Right lobe of liver (tissue), 6 donors: ENCODE measurements at places on chromosomes 2 and 18. TPM values are rescaled to one million over a fixed set of nuclear protein-coding genes. Genes with fewer than 3 reads are reported as not detected.

Gene TTN
- total RNA-seq: 9.5 TPM

Gene UGT1A4
- 433 TPM for total RNA-seq

Gene KCNG3
- total RNA-seq: not detected

Gene ALK
- 0.06 TPM for total RNA-seq

Gene MYCN
- total RNA-seq: not detected

Gene EMX1
- total RNA-seq: 0.49 TPM

- no peak for DNase-seq
These were observed 10.9 kb downstream of the TRIB2 start for GRCh38 chr2:12727641-12728040.

DNA sequence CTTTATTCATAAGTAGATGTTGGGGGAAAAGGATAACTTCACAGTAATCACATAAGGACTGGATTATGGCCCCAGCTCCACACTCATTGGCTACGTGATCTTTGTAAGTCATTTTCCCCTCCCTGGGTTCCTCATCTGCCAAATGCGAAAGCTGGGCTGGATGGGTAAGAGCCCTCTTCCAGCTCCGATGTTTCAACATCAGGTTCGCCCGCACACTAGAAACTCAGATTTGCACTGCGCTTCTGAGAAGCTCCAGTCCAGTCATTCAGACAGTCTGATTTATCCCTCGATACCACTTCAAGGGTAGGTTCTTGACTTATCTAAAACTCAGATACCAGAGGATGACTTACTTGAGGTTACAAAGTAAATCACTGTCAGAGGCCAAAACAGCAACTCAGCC lies 31.0 kb upstream of the RMDN2 start:
- DNase-seq: no peak

GRCh38 chr2:110101280-110101844 lies 14.3 kb downstream of the MALL start:
- DNase-seq: peak; percentile 87

GRCh38 chr2:134917360-134917865 lies 1.2 kb upstream of the CCNT2 start:
- DNase-seq: peak; percentile 24

GRCh38 chr2:174726212-174726611 lies 38.1 kb downstream of the CHRNA1 start:
- no peak for DNase-seq

DNA sequence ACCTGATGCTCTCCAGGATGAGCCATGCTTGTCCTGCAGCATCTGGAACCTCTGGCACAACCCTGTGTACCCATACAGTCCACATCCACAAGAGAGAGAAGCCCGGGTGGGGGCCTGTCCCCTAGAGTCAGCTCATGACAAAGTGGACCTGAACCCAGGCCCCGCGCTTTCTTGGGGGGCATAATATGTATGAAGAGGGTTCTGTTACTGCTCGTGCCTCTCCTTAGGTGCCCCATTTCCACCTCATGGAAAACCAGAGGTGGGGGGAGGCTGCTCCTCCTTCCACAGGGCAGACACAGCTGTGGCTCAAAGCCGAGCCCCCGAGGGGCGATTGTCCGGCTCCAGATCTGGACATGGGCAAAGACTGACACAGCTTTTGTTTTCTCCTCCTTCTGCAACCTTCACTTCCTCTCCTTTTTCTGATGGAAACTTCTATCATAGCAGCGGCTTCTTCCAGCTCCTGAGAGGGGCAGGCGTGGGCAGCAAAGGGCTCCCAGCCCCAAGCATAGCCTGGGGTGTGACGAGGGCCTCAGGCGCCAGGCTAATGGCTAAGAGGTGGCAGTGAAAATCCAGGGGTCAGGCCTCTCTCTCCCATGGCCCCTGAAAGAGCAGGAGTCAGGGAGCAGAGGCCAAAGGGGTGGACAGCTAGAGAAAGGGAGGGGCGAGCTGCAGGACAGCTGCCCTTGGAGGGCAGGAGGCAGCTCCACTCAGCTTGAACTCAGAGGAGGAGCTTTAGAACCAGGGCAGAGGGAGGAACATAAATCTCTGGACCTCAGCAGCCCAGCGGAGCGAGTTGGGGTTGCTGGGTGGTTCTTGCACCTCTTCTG lies 155.5 kb downstream of the ZFP36L2 start:
- DNase-seq: no peak

DNA sequence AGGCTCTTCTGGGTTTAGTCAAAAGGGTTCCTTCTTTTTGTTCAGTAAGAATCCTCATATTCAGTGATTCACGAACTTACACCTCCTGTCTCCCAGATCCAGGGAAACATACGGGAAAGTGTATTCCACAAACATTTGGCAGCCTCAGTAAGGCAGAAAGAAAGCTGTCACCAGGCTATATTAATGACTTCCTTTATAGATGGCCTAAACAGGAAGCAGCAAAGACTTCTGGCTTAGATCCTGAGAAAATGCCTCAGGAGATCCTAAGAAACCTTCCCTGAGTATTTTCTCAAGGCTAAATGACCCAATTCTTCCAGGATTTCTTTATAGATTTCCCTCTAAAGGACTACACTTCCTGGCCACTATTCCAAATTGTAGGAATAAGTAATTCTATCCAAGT lies 1995.5 kb upstream of the CELF4 start:
- DNase-seq: no peak

DNA sequence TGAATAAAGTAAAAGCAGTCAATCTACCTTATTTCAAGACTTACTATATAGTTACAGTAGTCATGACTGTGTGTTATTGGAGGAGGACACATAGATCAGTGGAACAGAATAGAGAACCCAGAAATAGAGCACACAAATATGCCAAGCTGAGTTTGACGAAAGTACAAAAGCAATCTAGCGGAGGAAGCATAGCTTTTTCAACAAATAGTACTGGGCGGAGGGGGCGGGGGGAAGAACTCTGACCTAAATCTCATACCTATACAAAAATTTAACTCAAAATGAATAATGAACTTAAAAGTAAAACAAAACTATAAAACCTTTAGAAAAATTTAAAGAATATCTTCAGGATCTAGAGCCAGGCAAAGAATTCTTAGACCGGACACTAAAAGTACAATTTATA lies 139.1 kb downstream of the AGPS start:
- DNase-seq: no peak

DNA sequence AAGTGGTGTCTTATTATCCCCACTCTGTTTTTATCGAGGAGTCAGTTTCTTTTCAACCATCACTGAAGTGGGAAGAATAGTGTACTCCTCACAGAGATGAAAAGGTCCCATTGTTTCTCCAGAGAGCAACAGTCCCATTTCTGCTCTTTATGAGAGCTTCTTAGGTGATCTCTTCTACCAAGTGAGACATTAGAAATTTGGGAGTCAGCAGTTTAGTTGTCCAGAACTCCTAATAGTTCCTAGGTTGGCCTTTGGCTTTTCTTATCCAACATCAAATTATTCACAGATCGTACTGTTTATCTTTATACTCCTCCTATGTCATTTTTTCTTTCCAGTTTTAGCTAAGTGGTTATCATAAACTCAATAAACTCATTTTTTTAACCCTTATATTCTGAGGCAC lies 213.1 kb downstream of the BABAM2 start:
- no peak for DNase-seq

- DNase-seq: no peak
These were observed 74.6 kb upstream of the BCL11A start for GRCh38 chr2:60628026-60628425.

- DNase-seq: peak; percentile 39
These were observed 4.9 kb downstream of the GPR35 start for GRCh38 chr2:240629968-240630770.

- DNase-seq: no peak
These were observed 99.4 kb upstream of the OSR1 start for GRCh38 chr2:19457809-19458208.

- DNase-seq: no peak
These were observed 46.2 kb downstream of the PPP4R1 start for GRCh38 chr18:9568186-9568585.

DNA sequence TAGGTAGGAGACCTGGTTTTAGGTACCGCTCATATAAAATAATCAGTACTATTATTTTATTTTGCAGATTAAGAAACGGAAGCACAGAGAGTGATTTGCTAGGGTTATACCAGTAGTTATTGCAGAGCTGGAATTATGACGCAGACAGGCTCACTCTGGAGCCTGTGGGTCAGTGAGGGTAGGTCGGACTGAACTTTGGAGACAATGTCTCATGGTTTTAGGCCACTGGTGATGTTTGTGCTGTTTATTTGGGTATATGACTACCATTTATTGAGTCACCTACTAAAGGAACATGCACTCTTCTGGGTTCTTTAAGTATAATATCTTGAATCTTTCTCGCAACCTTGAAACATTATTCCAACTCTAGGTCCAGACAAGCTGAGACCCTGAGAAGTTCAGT lies 33.5 kb upstream of the IL1R1 start:
- DNase-seq: no peak

GRCh38 chr2:39020383-39020782 lies 100.5 kb downstream of the SOS1 start:
- DNase-seq: no peak

DNA sequence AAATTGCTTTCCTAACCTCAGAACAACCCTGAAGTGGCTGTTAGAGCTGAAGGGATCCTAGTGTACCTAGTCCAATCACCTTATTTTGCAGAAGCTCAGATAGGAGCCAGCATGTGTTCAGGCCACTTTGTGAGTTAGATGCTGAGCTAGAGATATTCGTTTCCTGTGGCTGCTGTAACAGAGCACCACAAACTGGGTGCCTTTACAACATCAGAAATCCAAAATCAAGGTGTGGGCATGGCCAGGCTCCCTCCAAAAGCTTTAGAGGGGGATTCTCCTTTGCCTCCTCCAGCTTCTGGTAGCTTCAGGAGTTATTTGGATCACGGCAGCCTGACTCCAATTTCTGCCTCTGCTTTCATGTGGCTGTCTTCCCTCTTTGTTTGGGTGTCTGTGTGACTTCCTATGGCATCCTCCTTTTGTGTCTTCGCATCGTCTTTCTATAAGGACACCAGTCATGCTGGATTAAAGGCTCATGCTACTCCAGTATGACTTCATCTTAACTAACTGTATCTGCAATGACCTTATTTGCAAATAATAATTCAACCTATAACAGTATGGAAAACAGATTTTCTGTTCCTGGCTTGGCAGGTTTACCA lies 86.3 kb upstream of the TGFA start:
- DNase-seq: no peak

DNA sequence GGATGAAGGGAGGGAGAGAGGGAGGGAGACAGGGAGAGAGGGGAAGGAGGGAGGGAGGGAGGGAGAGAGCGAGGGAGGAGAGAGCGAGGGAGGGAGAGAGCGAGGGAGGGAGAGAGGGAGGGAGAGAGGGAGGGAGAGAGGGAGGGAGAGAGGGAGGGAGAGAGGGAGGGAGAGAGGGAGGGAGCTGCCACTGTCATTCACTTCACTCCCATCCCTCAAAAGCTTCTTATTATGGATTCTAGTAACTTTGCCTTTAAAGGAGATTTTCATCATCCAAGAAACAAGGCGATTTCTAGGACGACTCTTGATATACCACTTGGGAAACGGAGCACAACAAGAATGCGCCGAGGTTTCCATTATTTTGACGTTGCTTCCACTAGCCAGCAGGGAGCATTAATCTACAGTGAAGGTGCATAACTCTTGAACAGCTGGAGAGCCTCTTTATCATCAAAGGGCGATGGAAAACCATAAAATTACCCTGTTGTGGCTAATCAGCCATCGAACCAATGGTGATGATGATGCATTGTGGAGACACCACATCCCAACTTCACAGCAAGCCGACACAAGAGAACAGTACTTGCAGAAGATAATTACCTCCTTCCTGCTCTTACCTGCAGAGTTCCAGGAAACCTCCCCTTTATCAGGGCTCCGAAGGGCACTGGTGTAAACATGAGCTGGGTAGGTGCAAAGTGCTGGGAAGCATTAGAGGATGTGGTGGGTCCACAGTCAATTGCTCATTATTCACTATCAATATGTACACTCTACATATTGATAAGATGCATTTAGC lies 130.5 kb downstream of the EIPR1 start:
- DNase-seq: no peak

DNA sequence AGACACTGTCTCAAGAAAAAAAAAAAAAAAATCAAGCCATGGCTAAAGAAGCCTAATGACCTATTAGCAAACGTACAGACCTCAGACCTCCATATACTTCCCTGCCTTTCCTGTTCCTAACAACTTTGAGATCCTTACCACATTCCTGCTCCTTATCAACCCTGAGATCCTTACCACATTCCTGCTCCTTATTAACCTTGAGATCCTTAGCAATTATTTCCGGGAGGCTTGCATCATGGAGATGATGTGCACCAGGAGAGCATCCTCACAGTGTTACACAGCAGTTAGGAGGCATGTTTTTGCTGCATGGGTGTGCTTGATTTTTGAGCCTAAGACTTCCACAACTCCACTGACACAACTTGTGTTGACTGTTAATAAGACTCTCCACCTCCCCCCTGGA lies 54.6 kb upstream of the RASGRP3 start:
- no peak for DNase-seq
